LHCN-M2 (cell line): ENCODE measurements at places on chromosomes 4 and X. TPM values are rescaled to one million over a fixed set of nuclear protein-coding genes. Genes with fewer than 3 reads are reported as not detected.

GRCh38 chr4:83197555-83198235 is 83.2 kb upstream of the PLAC8 start:
- DNase-seq, result no peak

GRCh38 chrX:9582956-9583355 is 118.1 kb downstream of the TBL1X start:
- DNase-seq, result no peak

Gene MORC4
- total RNA-seq, result 25.5 and 31.6 TPM in 2 replicates

Gene ARHGEF38
- not detected in 2 replicates for total RNA-seq

DNA sequence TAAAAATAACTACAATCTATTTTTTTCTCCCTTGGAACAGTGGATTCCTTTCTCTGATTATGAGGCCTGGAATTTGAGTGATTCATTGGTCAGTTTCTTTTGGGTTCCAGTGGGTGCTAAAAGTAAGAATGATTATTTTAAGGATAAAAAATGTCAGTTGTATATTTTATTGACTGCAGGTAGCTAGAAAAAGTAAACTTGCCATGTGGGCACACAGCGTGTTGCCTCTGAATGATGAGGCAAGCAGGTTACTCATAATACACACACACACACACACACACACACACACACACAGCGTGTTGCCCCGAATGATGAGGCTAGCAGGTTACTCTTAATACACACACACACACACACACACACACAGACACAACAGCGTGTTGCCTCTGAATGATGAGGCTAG is 13.8 kb downstream of the GALNT7 start:
- DNase-seq, result peak; percentile 85

Gene TEX13D
- total RNA-seq, result not detected in 2 replicates

GRCh38 chr4:96649536-96649935 is 809.6 kb downstream of the PDHA2 start:
- DNase-seq, result peak; percentile 69

GRCh38 chr4:183165376-183165775 is 66.3 kb downstream of the WWC2 start:
- DNase-seq, result no peak

DNA sequence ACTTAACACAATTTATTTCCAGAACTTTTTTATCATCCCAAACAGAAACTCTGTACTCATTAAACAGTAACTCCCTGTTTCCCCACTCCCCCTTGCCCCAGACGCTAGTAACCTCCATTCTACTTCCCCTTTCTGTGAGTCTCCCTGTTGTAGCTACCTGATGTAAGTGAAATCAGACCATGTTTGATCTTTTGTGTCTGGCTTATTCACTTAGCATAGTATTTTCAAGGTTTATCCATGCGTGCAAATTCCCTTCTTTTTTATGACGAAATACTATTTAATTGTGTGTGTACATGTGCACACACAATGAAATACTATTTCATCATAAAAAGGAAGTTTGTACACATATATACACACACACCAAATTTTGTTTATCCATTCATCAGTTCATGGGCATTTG is 5.2 kb downstream of the PKD2 start:
- DNase-seq, result no peak

- DNase-seq, result no peak
Measured at GRCh38 chr4:158704274-158704673, 18.9 kb downstream of the PPID start.

GRCh38 chrX:75582511-75582910 is 59.7 kb upstream of the ZDHHC15 start:
- no peak for DNase-seq

- DNase-seq, result no peak
Measured at GRCh38 chrX:129058405-129058804, 464.9 kb downstream of the SMARCA1 start.

Gene ANOS1
- total RNA-seq, result under 0.01 TPM in 1 of 2 replicates, not detected in the other

DNA sequence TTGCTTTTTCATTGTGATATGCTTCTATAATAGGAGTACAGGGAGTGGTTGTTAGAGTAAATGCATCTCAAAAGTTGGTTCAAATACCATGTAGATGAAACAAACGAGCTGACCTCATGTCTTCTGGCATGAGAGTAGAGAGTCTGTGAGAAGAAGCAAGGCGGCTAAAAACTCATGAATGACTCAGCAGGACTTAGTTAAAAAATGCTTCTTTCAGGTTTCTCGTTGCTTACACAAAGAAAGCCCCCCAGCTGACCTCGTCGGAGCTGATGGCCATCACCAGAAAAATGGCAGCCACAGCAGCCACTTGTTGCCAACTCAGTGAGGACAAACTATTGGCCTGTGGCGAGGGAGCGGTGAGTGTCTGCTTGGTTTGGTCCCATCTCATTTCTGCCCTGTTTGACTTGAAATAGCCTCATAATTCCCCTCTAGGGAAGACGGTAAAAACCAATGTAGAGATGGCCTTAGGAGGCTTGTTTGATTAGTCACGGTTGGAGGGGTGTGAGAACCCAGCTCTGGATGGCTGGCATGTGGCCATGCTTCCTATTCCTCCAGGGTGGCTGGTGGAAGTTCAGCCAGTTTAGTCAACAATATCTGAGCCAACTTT is 14.5 kb downstream of the AFP start:
- peak; percentile 85 for DNase-seq

- DNase-seq, result peak; percentile 21
Measured at GRCh38 chrX:120205816-120206753, 44.5 kb upstream of the ZBTB33 start.

- DNase-seq, result peak; percentile 80
Measured at GRCh38 chr4:48184882-48185281, 50.8 kb upstream of the TXK start.

DNA sequence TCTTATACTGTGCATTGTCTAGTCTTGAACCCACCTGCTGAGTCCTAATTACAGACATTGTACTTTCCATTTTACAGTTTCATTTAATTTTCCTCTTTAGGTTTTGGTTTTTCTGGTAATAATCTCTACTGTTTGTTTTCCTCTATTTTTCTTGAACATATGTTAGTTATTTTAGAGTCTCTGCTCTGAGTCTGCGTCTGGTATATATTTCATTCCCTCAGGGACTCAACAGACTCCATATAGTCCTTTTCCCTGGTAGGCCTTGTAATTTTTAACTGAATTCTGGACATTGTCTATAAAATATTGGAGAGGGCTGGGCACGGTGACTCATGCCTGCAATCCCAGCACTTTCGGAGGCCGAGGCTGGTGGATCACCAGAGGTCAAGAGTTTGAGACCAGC is 121.8 kb upstream of the STOX2 start:
- DNase-seq, result no peak

DNA sequence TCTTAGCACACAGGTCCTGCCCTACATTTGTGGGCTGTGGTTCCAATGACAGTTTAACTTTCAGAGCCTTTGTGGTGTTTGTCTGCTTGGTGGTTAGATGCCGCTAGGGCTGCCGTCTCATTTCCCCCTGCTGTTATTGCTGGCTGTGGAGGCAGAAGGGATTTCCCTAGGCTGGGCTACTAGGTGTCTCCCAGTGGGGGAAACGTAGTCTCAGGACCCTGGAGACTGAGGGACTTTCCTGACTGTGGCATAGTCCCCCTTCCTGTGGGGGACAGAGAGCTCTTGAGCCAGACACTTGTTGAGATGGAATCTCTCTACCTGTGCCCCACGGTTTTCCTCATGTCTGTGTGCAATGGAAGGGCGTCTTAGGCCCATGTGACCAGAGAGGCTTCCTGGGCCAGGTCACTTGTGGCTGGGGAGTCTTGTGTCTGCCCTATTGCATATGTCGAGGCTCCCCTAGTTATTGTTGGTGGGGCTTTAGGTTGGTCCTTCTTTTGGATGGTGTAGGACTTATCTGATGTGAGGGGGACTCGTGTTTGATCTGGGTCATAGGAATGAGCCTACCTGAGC is 68.2 kb downstream of the ARHGAP10 start:
- DNase-seq, result peak; percentile 34

DNA sequence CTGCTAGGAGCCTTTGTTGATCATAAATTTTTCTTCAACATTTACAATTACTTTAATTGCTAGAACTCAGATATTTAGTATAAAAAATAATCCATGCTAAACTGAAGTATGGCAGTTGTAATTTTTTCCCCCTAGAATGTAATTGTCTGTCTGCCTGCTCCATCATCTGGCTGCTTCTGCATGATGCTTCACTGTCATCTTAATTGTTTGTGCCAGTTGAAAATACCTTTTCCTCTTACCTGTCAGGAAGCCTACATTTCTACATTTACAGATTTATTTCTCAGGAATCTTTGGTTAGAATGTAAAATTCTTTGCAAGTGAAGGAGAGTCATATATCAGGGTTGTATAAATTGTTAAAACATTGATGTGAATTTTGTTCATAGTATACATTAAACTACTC is 348.6 kb downstream of the GRXCR1 start:
- no peak for DNase-seq

DNA sequence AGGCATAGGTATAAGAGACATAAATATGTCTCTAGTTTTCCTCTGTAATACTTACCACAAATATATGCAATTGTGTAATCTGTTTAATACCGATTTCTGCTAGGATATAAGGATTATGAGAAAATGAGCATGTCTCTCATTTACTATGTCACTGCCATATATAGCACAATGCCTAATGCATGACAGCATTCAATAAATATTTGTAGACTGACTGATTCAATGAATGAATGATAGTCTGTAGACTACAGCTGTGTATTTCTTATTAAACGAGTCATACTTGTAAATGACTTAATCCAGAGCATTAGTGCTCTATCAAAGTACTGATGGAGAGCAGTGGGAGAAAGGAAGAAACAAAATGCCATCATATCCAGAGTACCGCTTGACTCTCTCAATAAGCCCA is 175.6 kb downstream of the PPP3CA start:
- peak; percentile 31 for DNase-seq

GRCh38 chrX:129590596-129590995 is 50.5 kb downstream of the OCRL start:
- DNase-seq, result no peak

GRCh38 chr4:56684320-56685050 is 3.4 kb upstream of the HOPX start:
- peak; percentile 72 for DNase-seq

GRCh38 chr4:156765277-156765676 is 206.3 kb downstream of the PDGFC start:
- DNase-seq, result peak; percentile 43

- peak; percentile 71 for DNase-seq
Measured at GRCh38 chrX:20378233-20378920, 111.7 kb upstream of the RPS6KA3 start.

- no peak for DNase-seq
Measured at GRCh38 chr4:165345666-165346417, 18.4 kb downstream of the MSMO1 start.

DNA sequence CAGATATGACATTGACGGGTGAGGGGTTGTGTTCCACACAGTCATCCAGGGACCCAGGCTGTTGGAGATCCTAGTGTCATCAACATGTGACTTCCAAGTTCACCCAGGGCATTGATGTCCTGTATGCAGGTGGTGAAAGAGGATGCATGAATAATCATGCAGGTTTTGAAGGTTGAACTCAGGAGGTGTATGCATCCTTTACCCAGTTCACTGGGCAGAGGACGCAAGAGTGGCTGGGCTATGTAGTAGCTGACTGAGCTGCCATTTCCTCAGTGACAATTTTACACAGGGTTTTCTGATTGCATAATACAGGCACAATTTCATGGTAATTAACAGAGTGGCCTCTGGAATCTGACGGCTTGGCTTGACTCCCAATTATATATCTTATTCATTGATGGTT is 323.0 kb downstream of the HS3ST1 start:
- no peak for DNase-seq

GRCh38 chr4:76270244-76271175 is 19.0 kb downstream of the FAM47E start:
- DNase-seq, result no peak

GRCh38 chr4:94673961-94674360 is 83.8 kb upstream of the BMPR1B start:
- no peak for DNase-seq

Gene L1CAM
- total RNA-seq, result 0.29 and 2.1 TPM in 2 replicates

- no peak for DNase-seq
Measured at GRCh38 chrX:5644776-5645175, 583.9 kb downstream of the NLGN4X start.

Gene HSFX1
- 0.29 TPM in 1 of 2 replicates, not detected in the other for total RNA-seq

GRCh38 chr4:109078724-109079123 is 223.7 kb downstream of the COL25A1 start:
- peak; percentile 80 for DNase-seq

DNA sequence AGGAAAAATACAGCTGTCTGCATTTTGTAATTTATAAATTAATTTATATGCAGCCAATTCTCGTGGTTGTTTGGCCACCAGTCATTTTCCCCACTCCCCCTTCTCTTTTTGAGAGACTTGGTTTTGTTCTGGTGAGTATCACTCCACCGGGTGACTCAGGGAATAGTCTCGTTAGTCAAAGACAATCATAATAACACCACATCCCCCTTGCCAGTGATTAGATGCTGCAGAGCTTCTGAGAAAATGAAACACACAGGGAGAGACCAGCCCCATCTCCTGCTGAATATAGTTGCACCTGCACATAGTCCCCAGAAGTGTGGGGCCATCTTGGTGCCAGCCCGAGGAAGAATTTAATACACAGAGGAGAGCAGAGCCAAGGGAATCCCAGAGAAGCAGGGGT is 8.0 kb upstream of the FNIP2 start:
- DNase-seq, result peak; percentile 63

Gene ATP2B3
- not detected in 2 replicates for total RNA-seq

GRCh38 chr4:38749336-38749735 is 33.5 kb downstream of the TLR10 start:
- DNase-seq, result no peak

Gene PPEF2
- total RNA-seq, result 0.06 TPM in 1 of 2 replicates, not detected in the other

DNA sequence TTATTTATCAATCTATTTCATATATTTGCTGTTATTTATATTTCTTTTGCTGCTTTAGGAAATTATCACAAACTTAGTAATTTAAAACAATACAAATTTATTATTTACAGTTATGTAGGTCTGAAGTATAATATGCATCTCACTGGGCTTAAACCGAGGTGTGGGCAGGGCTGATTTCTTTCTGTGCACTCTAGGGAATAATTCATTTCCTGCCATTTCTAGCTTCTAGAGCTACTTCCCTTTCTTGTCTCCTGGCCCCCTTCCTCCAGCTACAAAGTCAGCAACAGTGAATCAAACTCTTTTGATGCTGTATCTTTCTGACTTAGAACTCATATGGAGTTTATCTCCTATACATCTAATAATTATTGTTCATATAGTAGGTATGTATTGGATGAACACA is 303.5 kb upstream of the ARSJ start:
- DNase-seq, result no peak

DNA sequence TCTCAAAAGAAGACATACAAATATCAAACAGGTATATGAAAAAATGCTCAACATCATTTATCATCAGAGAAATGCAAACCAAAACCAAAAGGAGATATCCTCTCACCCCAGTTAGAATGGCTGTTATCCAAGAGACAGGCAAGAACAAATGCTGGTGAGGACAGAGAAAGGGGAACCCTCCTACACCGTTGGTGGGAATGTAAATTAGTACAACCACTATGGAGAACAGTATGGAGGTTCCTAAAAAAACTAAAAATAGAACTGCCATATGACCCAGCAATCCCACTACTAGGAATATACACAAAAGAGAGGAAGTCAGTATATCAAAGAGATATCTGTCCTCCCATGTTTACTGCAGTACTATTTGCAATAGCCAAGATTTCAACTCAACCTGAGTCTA is 83.5 kb downstream of the CDS1 start:
- DNase-seq, result no peak
